Natural killer cell treated with Interleukin-12 subunit alpha and Interleukin-12 subunit beta and Interleukin-15 and Interleukin-18, amount 100 ng/mL, for 72 hours (primary cell): ENCODE measurements at places on chromosomes 6 and 20.

DNA sequence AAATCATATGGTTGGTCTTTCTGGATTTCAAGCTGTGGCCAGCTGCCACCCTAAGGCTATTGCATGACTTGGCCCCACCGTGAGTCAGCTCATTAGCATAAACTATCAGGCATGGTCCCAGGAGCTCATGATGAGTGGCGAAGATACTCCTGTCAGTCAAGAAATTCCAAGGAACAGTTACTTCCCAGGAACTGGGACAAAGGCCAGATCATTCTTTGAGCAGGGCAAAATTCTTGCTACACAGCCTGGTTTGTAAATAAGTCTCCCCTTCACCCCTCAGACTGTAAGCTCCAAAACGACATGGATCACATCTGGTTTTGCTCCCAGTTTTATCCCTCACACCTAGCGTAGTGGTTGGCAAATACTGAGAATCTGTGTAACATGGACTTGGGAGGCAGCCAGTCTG, 33.0 kb upstream of the KIAA1586 start:
- H3K4me1 ChIP-seq = no peaks in the 10 kb centered on the region
- H3K27ac ChIP-seq = no peak overlapping the region
- DNase-seq = no peak
- H3K4me3 ChIP-seq = no peak overlapping the region

DNA sequence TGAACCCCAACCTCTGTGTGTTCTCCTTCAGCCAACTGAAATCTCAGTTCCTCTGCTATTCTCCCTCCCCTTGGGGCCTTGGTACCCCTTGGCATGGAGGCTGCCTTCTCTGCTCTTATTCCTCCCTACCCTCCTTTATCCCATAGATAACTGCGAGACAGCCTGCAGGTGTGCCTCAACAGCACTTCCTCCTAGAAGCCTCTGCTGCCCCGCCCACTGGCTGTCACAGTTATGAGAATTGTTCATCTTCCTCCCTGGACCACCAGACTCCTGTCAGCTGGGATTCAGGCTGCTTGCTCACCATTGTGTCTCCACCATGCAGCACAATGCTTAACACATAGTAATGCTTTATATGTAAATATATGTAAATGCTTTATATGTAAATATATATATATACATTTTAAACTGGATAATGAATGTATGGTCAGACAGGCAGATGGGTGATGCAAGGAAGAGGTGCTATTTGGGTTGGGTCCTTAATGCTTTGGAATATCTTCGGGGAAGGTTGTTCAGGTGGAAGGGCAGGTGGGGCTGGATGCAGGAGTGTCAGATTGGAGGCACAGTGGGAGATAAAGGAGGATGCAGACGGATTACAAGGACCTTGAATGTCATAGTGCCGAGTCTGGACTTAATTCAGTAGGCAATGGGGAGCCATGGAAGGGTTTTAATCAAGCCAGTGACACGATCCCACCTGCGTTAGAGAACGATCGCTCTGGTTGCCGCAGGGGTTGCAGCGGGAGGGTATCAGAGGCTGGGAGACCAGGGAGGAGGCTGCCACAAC, 4.9 kb downstream of the CDH22 start:
- no peak overlapping the region for H3K27ac ChIP-seq
- H3K4me3 ChIP-seq = no peak overlapping the region
- no peak for DNase-seq
- peaks cover 7% of the 10 kb centered on the region for H3K4me1 ChIP-seq
- peaks cover 40% of the 10 kb centered on the region for H3K27me3 ChIP-seq

DNA sequence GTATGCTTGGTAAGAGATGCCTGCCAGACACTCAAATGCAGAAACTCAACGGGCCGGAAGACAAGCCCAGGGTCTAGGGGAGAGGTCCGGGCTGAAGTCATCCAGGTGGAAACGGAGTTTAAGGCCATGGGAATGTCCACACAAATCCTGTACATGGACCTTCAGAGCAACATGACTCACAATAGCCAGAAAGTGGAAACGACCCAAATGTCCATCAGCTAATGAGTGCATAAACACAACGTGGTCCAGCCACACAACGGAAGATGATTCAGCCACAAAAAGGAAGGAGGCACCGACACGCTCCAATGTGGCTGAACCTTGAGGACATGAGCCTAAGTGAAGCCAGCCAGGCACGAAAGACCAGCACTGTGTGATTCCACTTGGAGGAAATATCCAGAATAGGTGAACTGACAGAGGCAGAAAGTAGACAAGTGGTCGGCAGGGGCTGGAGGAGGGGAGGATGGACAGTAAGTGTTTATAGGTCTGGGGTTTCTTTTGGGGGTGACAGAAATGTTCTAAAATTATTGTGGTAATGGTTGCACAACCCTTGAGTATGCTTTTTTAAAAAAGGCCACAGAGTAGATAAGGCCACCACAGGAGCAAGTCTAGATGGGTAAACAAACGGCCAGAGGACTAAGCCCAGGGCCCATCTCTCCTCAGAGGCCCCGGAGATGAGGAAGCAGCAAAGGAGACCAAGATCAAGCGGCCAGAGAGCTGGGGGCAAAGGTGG, 105.6 kb downstream of the PREX1 start:
- DNase-seq = no peak
- H3K36me3 ChIP-seq = peaks cover 17% of the 10 kb centered on the region
- peak overlapping the region; percentile 89 for H3K4me3 ChIP-seq
- peaks cover 89% of the 10 kb centered on the region for H3K4me1 ChIP-seq
- peak overlapping the region; percentile 100 for H3K27ac ChIP-seq

- H3K27ac ChIP-seq = no peak overlapping the region
- peaks cover 17% of the 10 kb centered on the region for H3K4me1 ChIP-seq
- DNase-seq = no peak
- no peak overlapping the region for H3K4me3 ChIP-seq
- no peaks in the 10 kb centered on the region for H3K36me3 ChIP-seq
Observed at GRCh38 chr6:5968817-5969734, 37.6 kb downstream of the NRN1 start.

GRCh38 chr20:59771506-59772372, 161.7 kb downstream of the SYCP2 start:
- no peaks in the 10 kb centered on the region for H3K36me3 ChIP-seq
- H3K4me1 ChIP-seq = no peaks in the 10 kb centered on the region
- peaks cover 6% of the 10 kb centered on the region for H3K27me3 ChIP-seq
- no peak for DNase-seq
